ENCODE measurements at places on chromosomes 2 and 18.

DNA sequence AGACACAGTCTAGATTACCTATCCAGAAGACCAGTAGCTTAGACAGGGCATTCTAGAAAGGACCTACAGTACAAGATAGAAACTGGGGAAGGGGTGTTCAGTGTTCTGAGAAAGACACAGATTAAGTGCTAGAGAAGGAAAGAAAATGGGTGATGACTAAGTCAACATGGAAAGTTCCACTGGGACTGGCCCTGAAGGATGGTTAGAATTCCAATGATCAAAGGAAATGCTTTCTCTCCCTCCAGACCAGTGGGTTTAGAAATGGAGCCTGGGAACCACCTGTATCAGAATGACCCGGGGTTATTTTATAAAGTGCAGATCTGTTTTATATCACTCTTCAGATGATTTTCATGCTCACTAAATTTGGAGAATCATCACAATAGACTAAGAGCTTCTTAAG is 5.8 kb upstream of the COLEC12 start:
- no peak for DNase-seq

DNA sequence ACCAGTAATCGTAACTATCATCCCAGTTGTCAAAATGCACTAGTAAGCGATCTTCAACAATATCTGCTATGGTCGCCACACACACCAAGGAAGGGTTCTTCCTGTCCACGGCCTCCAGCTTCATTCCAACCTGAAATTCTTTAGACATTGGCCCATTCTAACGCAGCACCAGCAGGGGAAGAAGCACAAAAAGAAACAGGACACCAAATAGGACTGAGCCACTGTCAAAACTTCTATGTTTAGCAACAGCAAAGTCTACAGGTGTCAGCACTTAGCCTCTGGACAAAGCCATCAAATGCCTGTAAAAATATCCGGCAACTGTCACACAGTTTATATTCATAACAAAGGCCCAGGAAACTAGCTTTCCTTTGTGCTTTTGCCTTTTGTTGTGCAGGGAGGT is 175.0 kb downstream of the L3MBTL4 start:
- DNase-seq = no peak

- DNase-seq = no peak
Observed at GRCh38 chr2:190060626-190061025, 1.9 kb downstream of the MSTN start.

DNA sequence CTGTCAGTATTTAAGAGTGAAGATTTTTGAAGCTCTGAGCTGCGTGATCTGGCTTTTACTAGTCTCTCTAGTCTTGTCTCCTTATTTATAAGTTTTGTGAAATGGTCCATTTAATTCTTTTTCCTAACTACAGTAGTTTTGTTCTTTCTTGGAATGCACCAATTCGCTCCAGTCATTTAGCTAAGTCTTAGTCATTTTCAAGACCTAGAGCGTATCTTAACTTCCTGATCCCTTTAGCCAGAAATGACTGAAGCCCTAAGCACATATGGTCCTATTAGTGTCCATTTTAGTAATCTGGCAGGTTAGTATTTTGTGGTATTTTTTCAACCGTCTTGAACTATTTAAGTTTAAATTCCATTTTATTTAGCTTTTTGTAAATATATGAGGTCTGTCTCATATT is 3.6 kb downstream of the BIRC6 start:
- DNase-seq = peak; percentile 31

GRCh38 chr18:21803495-21803894 is 62.9 kb downstream of the MIB1 start:
- peak; percentile 80 for DNase-seq

GRCh38 chr18:9380621-9381395 is 46.2 kb downstream of the TWSG1 start:
- peak; percentile 32 for DNase-seq
